RWPE1 (cell line): ENCODE measurements at places on chromosomes 1 and 21.
A peak's percentile ranks its signal among the peaks of the same experiment; 100 is the strongest.

DNA sequence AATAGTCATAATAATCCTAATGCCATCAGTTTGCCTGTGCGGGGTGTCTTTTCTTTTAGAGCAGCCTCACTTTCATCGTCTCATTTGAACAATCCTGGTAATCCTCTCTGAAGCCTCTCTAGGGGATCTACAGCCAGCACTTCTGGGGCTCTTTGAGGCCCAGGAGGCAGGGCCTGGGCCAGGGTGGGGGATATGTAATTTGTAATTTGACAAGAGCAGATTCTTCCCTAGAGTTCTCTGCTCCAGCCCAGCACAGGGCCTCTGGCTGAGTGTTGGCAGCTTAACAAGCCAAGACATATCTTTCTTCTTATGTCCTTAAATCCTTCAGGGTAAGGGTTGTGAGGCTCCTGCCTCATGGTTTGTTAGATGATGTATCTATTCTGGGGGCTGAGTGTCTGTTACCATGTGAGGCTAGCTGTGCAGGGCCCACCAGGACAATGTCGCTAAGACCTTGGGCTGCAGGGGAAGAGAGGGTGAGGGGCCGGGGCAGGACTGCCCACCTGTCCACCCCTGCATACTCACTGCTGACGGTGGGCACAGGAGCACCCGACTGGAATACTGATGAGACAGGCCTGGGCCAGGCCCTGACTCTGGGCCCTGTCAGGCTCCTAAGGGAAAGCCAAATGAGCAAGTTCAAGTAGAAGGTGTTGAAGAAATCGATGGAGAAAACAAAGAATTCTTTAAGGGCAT lies 45.3 kb upstream of the PARP1 start:
- no peak for DNase-seq

GRCh38 chr21:19864476-19864875 lies 1133.7 kb upstream of the NCAM2 start:
- DNase-seq = no peak

DNA sequence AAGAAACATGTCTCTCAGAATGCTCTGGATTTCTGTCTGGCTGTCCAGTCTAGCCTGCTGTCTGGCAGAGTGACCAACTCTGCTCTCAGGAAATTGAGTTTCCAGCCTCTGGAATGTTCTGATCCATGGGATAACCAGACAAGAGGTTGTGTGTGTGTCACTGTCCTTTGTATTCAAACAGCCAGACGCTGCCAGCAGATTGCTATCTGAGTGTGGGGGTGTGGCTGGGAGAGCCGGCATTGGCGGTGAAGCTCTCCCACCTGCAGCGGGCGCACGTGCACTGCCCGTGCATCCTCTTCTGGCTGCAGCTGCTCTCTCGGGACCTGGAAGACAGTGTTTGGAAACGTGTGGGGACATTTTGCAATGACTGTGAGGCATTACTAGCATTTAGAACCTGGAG lies 26.1 kb downstream of the PKP1 start:
- peak; percentile 83 for DNase-seq

GRCh38 chr1:207801819-207802218 lies 50.0 kb downstream of the CD46 start:
- no peak for DNase-seq

DNA sequence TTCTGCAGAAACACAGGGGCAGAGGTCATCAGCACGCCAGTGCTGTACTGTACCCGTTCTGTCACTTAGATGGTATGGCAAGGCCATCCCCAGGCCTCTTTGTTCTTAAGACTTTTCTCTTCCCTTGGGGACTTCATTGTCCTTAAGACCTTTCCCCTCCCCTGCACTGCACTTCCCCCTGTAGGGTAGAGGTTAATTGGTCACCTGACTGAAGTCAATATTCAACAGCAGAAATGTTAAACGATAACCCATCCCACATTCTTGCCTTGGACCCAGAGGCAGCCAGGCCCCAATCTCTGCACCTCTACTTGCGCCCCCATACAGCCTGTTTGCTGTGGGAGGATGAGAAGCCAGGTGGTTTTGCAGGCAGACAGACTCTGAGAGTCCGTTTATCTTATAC lies 10.2 kb downstream of the PHGDH start:
- no peak for DNase-seq

DNA sequence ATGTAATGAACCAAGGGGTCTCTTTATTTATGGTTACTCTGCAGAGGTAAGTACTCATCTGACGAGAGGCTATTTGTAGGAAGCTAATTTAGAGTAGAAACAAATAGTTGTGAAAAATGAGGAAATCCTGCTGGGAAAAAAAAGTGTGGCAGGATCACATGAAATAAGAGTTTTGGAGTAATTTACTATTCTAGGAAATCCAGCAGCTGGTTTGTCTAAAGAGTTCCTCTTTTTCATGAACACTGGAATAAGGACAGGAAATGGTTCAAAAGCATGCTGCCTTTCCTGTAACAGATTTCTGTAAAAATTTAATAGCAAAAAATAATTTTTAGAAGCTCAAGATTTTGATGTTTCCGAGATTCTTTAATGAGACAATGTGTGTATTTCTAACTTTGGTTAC lies 177.3 kb downstream of the CHRM3 start:
- no peak for DNase-seq

- no peak for DNase-seq
Observed at GRCh38 chr1:211182746-211183145, 48.8 kb upstream of the KCNH1 start.

DNA sequence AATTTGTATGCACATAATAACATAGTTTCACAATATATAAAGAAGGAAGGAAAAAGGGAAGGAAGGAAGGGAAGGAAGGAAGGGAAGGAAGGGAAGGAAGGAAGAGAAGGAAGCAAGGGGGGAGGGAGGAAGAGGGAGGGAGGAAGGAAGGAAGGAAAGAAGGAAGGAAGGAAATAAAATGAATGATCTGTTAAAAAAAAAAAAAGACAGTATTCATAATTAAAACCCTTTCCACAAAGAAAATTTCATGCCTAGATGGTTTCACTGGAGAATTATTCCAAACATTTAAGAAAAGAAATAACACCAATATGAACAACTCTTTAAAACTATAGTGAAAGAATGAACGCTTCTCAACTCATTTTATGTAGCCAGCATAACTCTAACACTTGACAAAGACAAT lies 44.8 kb downstream of the CDKN2C start:
- no peak for DNase-seq

- DNase-seq = peak; percentile 69
Observed at GRCh38 chr1:221856228-221857093, 114.6 kb upstream of the DUSP10 start.

DNA sequence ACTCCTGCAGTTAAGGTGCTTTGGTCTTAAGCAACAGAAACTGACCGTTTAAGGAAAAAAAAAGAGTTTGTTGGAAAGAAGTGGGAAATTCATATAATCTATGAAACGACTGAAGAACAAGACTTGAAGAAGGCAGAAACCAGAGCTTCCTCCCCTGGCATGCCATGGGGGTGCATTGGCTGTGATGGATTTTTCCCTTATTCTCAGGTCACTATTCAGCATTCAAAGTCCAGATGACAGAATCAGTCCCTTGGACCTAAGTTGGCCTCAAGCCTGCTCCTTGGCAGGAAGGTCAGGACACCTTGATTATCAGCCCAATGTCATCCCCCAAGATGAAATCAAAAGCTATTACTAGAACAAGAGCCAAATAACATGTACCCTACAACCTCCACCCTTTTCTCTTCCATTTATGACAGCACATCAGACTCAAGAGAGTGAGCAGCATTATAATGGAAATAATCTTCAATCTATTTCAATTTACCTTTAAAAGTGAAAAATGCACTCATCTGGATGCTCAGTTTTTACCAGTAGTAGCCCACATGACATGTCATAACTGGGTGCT lies 15.8 kb upstream of the TMEM9 start:
- DNase-seq = no peak
